ENCODE measurements at places on chromosomes 6 and 20. TPM values are rescaled to one million over a fixed set of nuclear protein-coding genes. Genes with fewer than 3 reads are reported as not detected.

Gene MYBL2
- 2.4 TPM for total RNA-seq

Gene SOX18
- 1.6 TPM for total RNA-seq

Gene DOK5
- total RNA-seq = 23.6 TPM

Gene PDSS2
- 9.3 TPM for total RNA-seq

- DNase-seq = no peak
Measured at GRCh38 chr6:143542888-143543287, 31.4 kb upstream of the FUCA2 start.

GRCh38 chr6:127446356-127446755, 12.8 kb downstream of the KIAA0408 start:
- no peak for DNase-seq

- DNase-seq = no peak
Measured at GRCh38 chr20:50394569-50394968, 115.6 kb upstream of the PTPN1 start.

GRCh38 chr6:92415656-92416055, 1003.7 kb downstream of the EPHA7 start:
- no peak for DNase-seq

GRCh38 chr20:6660441-6660840, 107.0 kb upstream of the BMP2 start:
- no peak for DNase-seq
